ENCODE measurements at places on chromosomes 1 and 21.

DNA sequence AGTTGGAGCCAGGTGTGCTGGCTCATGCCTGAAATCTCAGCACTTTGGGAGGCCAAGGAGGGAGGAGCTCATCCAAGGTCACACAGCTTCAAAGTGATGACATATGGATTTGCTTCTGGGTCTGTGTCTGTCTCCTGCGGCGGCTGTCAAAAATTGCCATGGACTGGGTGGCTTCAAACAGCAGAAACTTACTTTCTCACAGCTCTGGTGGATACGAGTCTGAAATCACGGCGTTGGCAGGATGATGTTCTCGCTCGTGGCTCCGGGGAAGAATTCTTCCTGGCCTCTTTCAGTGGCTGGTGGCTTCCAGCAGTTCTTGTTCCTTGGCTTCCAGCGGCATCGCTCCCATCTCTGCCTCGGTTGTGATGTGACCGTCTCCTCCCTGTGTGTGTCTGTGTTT is 314.8 kb upstream of the C1orf174 start:
- DNase-seq = no peak

GRCh38 chr1:100249155-100249536 is 488 bp downstream of the DBT start:
- DNase-seq = no peak

DNA sequence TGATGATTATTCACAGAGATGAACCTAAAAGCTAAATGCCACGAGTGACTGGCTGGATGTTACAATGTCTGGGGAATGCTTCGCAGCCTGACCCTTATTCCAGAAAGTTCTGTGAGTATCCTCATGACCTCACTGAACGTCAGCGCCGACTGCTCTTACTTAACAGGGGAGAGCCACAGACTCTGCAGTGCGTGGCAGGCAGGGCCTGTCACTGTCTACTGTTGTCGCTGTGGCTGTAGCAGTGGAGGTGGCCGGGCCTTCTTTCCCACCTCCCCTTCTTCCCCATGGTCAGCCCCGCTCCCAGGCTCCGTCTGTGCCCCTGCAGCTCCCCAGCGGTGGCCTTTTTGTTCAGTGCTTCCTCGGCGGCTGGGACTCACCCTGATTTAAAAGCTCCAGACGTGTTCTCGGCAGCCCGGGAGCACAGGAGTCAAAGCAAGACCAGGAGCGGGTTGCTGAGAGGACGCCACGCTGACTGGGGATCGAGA is 52.2 kb upstream of the TARBP1 start:
- no peak for DNase-seq

- DNase-seq = no peak
Observed at GRCh38 chr1:119276558-119276957, 92.0 kb upstream of the HAO2 start.

DNA sequence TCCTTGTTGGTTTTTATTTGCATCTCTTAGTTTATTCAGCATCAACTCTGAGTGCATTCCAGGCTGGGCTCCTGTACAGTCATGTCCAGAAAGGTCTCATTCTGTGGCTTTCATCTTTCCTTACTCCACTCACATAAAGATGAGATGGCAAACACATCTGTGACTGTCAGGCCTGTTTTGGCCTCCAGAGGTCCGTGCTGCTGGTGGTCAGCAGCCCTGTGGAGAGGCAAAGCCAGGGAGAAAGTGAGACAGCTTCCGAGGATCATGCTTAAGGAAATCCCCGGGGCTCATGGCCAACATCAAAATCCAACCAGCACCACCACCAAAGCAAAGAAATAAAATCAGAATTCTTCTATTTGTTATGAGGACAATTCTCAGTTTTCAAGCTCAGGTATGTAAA is 96.1 kb upstream of the HIVEP3 start:
- DNase-seq = no peak

DNA sequence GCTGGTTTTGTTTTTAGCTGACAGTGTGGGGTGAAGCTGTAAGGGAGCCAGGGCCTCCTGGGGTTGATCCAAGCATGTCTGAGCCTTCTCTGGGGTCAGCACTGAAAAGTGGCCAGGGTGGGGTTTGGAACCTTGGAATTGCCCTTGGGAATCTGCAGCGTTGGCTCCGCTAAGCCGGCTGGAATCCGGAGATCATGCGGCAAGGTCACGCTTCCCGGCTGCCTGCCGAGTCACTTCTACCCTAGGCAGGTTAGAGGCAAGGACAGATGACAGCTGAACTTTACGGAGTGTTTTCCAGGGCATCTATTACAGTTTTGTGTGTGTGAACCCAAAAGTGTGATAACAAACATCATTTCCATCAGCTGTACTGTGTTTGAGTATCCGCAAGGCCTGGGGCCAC is 17.1 kb downstream of the ABCG1 start:
- DNase-seq = no peak

DNA sequence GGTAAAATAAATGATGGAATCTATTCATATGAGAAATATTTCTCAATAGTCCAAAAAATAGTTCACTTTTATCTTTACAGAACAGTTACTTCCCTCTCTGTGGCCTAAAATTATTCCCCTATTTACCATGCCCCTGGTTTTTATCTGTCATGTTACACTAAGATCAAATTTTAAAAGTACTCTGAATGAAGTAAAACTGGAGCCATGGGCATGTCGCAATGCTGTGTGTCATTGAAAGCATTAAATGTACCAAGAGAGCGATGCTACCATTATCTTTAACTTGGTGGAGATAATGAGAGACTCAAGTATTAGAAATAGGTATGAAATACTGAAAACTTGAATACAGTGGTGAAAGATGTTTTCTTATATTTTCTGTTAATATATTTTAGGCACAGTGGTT is 146.2 kb downstream of the KCNT2 start:
- no peak for DNase-seq

- DNase-seq = no peak
Observed at GRCh38 chr1:30761381-30762151, 4.0 kb upstream of the LAPTM5 start.

DNA sequence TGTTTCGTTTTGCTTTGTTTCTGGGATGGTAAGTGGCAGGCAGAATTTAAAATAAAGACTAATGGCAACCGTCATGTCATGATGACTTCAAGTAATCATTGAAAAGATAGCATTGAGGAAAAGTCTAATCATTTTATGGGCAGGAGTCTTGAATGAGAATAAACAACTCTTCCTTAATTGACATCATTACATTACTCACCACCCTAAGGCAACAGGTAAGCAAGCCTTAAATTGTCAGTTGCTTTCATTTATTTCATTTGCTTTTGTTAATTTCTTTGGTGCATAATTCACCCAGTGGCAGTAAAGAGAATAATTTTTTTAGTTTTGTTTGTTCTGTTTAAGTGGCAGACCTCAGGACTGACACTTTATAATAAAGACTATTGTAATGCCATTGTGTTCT is 669.0 kb downstream of the RWDD3 start:
- no peak for DNase-seq

DNA sequence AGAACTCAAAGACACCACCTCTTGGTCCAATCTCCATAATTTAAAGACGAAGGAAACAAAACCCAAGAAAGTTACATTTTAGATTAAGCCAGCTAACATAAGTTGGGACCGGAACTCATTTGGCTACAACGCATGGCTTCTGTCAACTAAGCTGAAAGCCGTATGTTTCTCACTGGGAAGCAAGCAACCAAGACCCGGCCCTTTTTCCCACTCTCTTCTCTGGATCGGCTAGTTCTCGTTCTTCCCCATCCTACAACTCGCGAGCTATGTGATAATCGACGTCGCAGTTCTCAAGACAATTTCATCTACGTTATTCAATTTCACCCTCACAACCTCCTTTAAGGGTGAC is 601 bp downstream of the CCT8 start:
- DNase-seq = no peak

GRCh38 chr1:166952002-166952746 is 23.2 kb downstream of the ILDR2 start:
- no peak for DNase-seq

- no peak for DNase-seq
Observed at GRCh38 chr1:33219886-33220661, 36.2 kb upstream of the ZNF362 start.

DNA sequence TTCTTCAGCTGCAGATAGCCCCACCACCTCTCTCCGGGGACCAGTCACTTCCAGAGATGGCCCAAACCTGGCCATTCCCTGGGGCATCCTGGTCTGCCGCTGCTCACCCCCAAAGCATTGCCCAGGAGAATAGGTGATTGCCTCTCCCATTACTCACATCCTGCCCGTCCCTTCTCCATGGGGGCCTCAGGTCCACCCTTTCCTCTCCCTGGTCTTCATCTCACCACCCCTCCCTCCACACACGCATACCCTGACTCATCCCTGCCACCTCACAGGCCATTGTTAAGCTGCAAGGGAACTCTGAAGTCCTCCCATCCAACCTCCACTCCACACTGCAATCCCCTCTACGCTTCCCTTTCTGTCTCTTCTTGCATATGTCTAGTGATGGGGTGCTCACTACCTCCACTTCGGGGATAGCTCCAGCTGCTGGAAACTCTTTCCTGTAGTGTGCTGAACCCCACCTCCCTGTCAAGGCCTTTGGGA is at the start of gene PLEKHG5:
TSS of gene PLEKHG5 (minus strand) at position 188 of the 483 bp plus-strand sequence. CDS start 14,096 bp downstream, outside the sequence.
- DNase-seq = no peak

- no peak for DNase-seq
Observed at GRCh38 chr1:84957966-84958365, 38.9 kb downstream of the MCOLN2 start.

GRCh38 chr1:14773396-14774025 is 175.0 kb downstream of the KAZN start:
- no peak for DNase-seq

DNA sequence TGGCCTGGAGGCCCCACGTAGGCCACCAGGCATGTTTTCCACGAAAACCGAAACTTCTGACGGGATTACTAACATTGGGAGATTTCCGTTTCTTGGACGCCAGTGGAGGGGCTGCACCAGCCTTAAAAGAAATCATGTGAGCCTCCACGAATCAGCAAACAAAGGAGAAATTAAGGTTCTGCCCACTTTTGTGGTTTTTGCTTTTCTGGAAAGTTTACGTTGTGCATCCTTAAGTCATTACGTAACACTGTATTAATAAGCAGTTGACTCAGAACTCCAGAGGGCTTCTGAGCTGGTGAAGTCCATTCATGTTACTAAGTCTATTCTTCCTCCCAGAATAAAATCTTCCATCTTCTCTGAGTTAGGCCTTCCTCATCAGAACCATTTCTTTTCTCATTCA is 168.5 kb downstream of the PSMG1 start:
- no peak for DNase-seq

- no peak for DNase-seq
Observed at GRCh38 chr1:93638307-93638847, 43.3 kb downstream of the BCAR3 start.

GRCh38 chr1:57281324-57281723 is 142.5 kb downstream of the DAB1 start:
- no peak for DNase-seq

GRCh38 chr1:209380420-209380819 is 203.1 kb upstream of the CAMK1G start:
- DNase-seq = no peak

GRCh38 chr1:243293941-243294722 is 38.3 kb downstream of the SDCCAG8 start:
- DNase-seq = no peak

Data from progenitor cell of endocrine pancreas (in vitro differentiated cells).